Activated naive CD4-positive, alpha-beta T cell (primary cell): ENCODE measurements at places on chromosomes 16 and 17.

DNA sequence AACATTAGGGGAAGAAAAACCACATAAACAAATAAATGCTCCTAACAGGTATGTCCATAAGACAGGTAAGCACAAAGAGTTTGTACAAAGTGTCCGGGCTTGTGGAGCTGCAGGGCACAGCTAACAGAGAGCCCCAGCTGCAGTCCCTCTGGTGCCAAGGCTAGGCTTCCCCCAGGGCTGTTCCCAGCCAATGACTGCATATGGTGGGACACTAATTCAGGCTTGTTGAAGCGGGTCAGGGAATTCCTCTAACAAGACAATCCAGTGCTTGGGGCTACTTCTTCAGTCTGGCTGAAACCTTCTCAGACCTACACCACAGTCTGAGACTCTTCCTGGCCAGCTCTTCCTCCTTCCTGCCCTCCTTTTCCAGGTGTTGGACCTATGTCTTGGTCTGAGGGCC lies 51.7 kb upstream of the ALDH3A1 start:
- no peak for DNase-seq

DNA sequence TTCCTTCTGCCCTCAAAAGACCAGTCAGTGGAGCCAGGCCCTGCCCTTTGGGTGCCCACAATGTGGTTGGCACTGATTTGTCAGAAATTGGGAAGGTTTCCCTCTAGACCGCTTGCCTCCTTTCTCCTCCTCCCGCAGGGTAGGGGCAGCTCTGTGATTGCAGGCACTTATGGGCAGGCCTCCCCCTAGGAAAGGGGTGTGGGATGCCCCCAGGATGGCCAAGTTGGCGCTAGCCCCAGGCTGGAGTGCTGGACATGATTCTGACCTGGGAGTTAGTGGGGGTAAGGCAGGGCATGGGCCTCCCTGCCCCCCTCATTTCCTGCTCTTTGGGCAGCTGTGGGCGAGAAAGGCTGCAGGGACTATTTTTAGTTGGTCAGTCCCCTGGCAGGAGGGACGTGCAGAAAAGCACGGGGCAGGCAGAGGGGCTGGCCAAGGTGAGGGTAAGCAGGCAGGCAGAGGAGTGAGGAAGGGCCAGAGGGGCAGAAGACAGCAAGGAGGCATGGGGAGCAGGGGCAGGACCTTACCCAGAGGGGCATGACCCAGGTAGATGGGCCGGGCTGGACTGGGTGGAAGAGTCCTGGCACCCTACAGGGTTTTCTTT lies 3.3 kb downstream of the RARA start:
- no peak for DNase-seq

DNA sequence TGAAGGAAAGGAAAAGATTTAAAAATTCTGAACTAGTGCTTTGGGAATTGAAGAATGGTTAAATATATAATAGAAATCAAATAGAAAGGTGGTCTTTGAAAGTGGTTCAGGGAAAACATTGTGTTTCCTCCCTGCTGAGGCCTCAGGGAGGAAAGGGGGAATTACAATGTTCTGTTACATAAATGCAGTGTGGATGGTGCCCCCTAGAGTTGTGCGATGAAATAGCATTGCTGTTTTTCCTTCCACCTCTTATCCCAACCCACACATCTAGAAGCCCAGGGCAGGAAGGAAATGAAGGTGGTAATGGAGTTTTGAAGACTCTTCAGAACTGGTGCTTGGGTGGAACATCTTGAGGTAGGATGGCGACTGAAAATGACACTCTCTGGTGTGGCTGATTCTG lies 6.4 kb upstream of the TOX3 start:
- no peak for DNase-seq

DNA sequence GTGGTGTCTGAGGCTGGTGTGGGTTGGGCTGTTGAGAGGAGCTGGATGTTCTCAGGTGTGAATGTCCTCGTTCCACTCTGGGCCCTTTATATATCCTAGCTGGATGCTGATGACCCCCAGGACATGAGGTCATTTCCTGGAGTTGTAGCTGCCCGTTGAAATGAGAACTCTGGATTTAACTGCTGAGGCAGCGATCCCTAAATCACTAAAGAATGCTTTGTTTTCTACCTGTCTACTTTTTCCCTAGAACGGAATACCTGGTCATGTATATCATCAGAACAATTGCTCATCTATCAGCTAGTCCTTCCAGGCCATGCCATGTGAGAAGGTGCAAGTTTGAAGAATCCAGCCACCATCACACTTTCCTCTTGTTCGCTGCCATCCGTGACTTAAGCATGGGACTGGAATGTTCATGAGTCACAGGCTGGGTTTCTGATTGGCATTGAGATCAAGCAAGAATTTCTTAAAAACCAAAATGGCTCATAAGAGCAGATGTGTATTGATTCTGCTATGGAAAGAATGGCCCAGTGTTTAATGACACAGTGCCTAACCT lies at the start of gene KRTAP2-3:
KRTAP2-3 (minus strand) TSS at position 63 of the 553 bp plus-strand sequence. CDS start 64 bp downstream, outside the sequence.
- no peak for DNase-seq

DNA sequence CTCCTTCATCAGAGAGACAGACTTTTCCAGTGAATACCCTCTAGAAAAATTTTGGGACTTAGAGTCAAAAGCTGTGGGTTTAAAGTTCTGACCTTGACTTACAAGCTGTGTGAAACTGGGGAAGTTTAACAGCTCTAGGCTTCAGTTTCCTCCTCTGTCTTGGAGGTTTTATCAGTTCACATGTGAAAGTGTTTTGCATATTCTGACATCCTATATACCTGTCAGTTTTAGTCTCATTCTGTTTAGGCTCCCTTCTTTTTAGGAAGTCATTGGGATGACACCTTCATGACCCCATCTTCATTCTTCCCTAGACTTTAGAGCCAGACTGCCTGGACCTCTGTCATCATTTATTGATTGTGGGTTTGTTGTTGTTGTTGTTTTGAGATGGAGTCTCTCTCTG lies 44.4 kb downstream of the YPEL2 start:
- no peak for DNase-seq

DNA sequence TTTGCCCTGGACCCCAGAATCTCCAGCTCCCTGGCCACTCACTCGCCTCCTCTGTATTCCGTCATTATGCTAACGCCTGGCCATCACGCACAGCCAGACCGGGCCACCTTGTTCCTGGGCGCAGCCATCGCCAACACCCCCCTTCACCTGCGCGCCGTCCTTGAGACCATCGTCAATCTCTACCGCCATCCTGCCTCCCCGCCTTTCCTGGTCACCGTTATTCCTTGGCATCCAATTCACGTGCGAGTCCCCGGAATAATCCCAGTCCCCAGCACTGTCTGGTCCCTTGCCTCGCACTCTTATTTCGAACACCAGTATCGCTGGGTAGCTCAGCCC lies 541 bp downstream of the VKORC1 start:
- no peak for DNase-seq

GRCh38 chr17:49748223-49748622 lies 15.7 kb downstream of the FAM117A start:
- DNase-seq: no peak

GRCh38 chr16:16973707-16974591 lies 496.8 kb downstream of the XYLT1 start:
- DNase-seq: no peak

DNA sequence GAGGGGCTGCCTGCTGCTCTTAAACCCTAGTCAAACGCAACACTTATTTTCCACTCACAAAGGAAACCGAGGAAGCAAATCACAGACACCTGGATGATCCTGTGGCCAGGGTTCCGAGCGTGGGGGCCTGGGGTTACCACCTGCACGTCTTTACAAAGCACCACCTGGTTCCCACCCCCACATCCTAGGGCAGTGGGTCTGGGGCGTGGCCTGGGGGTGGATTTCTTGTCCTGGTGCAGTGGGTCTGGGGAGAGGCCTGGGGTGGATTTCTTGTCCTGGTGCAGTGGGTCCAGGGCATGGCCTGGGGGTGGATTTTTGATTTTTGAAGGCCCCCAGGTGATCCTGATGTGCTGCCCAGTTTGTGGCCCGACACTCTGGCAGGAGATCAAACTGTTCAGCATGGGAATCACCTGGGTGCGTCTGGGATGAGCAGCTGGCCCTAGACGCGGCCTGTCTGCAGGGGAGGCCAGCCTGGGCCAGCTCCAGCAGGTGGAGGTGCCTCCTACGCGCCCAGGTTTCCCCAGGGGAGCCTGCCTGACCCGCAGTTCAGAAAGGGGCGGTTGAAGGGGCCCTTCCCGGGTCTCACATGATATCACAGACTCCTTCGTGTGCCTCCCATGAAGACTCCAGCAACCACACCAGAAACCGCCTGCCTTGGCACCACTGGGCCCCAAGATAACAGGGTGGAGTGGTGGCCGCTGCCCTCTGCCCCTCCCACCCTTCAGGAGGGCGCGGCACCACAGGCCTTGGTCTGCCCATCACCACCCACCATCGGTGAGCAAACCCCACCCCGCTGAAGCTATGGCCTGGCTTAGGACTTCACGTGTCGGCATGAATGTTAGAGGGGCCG lies 6.3 kb downstream of the HAGH start:
- DNase-seq: no peak

- no peak for DNase-seq
Measured at GRCh38 chr17:8918807-8919465, 46.6 kb downstream of the PIK3R5 start.

DNA sequence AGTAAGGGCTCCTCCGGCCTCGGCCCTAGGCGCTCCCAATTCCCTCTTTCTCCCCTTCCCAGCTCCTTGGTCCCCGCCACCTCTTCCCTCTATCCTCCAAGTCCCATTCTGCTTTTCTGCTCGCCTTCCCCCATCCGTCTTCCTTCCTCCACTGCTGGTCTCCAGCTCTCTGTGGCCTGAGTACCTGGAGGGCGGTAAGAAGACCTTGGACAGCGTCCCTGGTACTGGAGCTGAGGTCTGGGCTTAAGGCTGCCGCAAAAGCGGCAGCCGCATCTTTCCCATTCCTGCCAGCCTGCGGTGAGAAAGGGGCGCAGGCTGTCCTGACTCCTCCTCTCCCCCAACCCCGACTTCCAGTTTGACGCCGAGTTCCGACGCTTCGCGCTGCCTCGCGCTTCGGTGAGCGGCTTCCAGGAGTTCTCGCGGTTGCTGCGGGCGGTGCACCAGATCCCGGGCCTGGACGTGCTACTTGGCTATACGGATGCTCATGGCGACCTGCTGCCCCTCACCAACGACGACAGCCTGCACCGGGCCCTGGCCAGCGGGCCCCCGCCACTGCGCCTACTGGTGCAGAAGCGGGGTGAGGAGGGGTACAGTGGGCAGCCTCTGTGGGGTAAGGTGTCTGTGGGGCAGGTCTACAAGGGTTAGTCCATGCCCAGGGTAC lies 471 bp downstream of the PARD6A start:
- no peak for DNase-seq

DNA sequence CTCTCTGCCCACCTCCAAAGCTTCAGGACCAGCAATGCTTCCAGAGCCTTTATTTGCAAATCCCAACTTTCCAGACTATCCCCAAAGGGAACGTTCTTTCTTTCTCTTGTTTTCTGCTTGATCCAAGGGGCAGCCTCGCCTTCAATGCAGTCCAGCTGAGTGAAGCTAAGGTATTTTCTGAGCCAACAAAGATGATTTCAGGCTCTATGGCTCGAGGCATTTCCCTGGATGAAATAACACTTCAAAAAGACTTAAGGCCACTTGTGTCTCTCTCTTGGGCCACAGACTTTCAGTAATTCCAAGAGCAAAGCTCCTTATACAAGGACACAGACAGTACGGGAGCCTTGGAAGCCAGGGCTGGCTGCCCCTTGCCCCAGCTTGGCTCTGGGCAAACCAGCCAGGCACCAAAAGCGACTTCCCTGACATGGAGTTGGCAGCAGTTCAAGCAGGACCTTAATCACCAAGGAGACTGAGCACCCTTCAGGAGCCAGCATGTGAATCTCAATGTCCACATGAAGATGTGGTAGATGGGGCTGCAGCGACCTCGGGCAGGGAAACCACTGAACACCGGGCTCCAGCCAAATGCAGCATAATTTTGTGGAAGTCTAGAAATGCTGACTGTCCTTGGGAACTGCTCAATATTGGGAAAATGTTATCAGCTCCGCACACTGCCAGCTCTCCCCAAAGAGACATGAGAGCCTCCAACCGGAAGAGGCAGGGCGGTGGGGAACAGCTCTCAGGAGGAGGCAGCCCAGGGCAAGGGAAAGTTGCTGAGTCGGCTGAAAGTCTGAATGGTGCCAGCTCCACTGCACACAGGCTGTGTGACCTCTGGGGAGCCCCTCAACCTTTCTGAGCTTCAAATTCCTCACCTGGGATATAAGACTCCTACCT lies 39.0 kb downstream of the TK2 start:
- no peak for DNase-seq

GRCh38 chr17:72489272-72489641 lies 368.4 kb downstream of the SOX9 start:
- DNase-seq: no peak

DNA sequence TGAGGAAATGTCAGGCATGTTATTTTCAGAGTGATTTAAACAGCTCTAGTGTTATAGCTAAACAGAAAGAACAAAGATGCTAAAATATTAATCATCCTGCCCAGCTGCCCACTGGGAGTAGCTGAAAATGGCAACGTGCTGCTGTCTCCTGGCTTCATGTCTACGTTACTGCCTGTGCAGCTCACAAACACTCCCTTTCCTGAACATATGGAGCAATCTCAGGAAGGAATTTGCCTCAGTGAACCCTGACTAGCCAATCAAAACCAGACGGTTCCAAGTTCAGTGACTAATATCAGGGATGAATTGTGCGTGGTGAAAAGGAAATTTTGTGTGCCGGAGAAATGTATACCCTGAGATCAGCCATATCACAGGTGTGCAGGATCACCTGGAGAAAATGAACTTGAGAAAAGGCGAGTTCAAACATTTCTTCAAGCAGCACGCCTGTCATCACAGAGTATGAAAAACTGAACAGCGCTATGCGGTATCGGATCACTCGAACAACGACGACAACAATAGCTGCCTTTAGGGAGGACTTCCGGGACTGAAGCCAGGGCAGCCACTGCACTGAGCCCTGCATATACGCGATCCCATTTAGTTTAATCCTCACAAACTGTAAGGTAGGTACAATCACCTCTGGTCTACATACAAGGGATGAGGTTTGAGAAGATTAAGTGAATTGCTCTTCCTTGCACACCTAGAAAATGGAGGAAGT lies 110.3 kb downstream of the STX8 start:
- DNase-seq: no peak

- DNase-seq: no peak
Measured at GRCh38 chr17:16297367-16298139, 55.7 kb downstream of the CENPV start.

DNA sequence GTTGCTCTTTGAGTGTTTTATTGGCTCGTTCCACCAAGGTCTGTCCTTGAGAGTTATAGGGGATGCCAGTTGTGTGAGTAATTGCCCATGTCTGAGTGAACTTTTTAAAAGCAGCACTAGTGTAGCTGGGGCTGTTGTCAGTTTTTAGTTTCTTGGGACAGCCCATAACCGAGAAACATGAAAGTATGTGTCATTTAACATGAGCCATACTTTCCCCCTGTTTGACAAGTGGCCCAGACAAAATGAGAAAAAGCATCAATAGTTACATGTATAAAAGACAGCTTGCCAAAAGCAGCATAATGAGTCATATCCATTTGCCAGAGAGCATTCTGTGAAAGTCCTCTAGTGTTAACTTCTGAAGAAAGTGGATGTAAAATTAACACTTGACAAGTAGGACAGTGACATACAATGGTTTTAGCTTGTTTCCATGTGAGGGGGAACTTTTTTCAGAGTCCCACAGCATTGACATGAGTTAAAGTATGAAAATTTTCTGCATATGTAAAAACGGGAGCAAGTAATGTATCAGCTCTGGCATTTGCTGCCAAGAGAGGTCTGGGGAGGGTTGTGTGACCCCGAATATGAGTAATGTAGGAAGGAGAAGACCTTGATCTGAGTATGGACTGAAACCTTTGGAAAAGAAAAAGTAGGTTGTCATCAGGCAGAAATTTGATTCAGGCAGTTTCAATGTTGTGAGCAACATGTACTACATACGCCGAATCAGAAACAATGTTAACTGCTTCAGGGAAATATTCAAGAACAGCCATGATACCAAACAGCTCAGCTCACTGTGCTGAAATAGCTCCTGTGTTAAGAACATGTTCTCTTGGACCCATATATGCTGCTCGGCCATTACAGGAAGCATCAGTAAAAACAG lies 56.8 kb upstream of the ARL4D start:
- DNase-seq: no peak
